ENCODE measurements at places on chromosomes 11 and 22. TPM values are rescaled to one million over a fixed set of nuclear protein-coding genes. Genes with fewer than 3 reads are reported as not detected.

- no peak for DNase-seq
These were observed 28.9 kb downstream of the CREB3L1 start for GRCh38 chr11:46306296-46306853.

DNA sequence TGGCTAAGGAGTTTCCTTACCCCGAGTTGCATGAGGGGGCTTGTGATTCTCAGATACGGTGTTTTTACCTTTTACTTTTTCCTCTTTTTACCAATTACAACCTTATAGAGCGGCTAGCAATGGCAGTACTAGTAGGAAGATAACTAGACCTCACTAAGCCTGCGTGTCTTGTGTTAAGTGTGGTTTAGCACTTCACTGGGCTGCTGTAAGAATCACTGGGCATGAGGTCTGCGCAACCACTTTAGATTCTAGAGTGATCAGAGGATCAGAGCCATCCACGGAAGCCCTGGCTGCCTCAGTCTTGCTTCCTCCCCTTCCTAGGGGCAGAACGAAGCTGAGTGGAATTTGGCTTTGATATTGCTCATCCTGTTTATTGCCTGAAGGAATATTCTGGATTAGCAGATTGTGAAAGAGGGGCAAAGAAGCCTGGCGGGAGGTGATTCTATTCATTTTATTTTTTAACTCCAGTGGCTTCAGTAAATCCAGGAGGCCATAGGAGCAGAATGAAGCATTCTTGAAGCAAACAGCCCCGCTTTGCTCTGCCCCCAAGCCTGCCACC is 88.5 kb downstream of the GRAMD1B start:
- DNase-seq = no peak

DNA sequence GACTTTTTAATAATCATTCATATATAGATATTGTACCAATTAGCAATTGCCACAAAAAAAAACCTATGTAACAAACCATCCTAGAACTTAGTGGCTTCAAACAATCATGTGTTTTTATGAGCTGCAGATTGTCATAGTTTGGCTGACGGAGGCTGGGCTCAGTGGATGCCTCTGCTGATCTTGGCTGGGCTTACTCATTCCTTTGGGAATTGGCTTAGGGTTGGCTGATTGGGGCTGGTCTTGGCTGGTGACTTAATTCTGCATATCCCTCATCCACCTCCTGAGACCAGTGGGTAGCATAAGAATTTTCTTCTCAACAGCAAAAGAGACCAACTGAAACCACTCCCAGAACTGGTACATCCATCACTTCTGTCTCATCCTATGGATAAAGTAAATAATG is 57.9 kb upstream of the PHF21B start:
- no peak for DNase-seq

DNA sequence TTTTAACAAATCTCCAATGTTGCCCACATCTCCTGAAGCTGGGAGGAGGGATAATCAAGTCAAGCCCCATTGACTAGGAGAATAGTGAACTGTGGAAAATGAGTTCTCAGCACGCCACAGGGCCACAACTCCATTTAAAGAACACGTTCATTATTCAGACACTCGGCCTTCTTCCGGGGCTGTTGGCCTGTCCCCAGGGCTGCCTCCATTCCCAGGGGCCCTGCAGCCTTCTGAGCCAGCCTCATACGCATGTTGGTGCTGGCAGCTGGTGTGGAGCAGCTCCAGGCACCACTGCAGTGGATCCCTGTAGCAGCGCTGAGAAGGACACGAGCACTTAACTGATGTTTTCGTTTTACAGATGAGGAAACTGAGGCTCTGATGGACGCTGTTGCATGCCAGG is 87.5 kb upstream of the RCN1 start:
- DNase-seq = no peak

DNA sequence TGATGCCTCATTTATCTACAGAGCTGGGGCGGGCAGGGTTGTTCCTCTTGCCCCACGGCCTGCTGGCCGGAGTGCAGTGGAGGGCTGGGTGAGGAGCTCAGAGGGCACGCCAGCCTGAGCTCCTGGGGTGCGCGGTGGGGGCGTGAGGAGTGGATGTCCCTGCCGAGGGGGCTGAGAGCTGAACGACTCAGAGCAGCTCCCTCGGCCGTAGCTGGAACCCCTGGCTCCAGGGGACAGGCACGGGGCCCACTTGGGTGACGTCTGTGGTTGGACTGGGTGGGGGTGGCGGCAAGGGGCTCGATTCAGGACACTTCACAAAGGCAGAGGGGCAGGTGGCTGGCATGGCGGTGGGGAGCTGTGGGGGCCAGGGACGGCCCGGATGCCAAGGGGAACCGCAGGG is 62.4 kb downstream of the TRMU start:
- DNase-seq = no peak

GRCh38 chr11:119006656-119007055 is 8.7 kb downstream of the CENATAC start:
- no peak for DNase-seq

- no peak for DNase-seq
These were observed 13.5 kb upstream of the ANKK1 start for GRCh38 chr11:113373981-113374560.

DNA sequence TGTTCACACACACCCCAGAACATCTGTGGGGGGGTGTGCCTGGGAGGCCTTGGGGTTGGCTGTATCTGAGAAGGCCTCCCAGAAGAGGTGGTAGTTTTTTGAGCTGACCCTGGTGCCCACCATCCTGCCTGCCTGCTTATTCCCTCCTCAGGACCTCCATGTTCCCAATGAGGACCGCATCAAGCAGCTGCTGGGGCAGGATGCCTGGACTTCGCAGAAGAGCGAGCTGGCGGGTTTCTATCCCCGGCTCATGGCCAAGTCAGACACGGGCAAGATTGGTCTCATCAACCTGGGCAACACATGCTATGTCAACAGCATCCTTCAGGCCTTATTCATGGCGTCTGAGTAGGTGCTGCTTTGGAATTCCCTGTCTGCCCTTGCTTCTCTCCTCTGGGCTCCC is 17.0 kb downstream of the USP35 start:
- no peak for DNase-seq

Gene WEE1
- total RNA-seq = 62.5 TPM

Gene MIOX
- total RNA-seq = 1.8 TPM

Measured in kidney epithelial cell (primary cell).